ENCODE measurements at places on chromosomes 4 and X.

DNA sequence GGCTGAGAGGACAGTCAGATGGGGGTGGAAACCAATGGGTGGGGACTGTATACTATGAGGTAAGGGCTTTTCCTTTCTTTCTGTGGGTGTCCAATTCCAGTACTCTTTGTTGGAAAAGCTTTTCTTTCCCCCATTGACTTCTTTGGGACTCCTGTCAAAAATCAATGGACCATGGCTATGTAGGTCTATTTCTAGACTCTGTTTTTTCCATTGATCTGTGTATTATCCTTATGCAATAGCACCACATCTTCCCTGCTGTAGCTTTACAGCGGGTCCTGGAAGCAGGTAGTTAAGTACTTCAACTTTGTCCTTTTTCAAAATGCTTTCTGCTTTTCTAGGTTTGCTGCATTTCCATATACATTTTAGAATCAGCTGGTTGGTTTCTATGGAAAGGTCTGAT is 11.8 kb upstream of the CPLX1 start:
- DNase-seq, result no peak

DNA sequence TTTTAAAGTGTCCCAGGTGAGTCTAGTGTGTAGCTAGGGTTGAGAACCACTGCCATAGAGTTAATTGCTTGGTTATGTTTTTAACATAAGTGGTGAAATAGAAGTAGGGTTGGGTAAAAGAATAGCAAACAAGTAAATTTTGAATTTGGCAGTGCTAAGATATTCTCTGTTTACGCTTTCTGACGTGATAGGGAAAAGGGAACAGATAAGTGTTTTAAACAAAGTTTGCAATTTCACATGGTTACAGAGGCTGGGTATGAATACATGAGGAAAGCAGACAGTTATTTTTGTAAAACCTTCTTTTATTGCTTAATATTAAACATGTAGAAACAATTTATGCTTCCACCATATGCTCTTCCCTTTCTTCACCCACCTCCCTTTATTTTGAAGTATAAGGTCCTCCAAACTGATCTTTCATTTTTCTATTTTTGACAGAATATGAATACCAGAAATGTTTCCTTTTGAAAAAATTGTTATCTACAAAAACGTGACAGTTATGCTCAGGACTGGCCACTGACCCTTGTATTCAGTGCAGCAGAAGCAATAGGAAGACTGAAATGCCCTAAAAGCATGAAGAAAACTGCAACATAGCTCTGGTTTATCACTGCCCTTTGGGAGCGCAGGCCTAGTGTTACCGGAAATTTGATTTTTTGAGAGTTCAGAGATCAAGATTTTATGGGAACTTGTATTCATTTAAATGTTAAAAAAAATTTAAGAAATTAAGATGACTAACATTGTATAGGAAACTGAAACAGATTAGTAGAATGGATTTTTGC is 214.4 kb upstream of the ARSJ start:
- no peak for DNase-seq

DNA sequence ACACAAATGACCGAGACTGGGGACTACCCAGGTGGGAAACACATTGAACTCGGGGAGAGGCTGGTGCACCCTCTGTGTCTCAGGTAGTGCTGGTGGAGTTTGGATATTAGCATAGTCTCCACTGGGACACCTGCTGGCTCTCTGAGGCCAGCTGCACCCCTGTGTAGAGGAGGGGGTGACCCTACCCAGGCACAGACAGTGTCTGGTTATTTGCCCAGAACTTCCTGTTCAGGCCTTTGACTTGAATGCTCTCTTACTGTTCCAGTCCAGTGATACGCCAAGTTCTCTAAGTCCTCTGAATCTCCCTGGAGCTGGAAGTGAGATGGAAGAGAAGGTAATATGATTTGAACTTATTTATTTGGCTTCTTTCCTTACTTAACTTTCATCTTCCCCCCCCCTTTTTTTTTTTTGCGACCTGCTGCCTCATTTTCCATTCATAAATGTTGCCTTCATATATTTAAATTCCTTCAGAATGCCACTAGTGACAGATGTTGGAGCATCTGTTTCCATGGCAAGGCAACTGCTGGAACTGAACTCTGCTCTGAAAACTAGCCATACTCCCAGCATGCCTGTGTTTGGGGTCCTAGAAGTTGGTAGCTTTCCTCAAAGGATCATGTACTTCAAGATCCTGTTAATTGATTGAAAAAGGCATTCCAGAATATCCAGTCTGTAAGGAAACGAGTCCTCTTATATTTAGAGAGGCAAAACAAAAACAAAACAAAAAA is 76.7 kb downstream of the AASDH start:
- no peak for DNase-seq

DNA sequence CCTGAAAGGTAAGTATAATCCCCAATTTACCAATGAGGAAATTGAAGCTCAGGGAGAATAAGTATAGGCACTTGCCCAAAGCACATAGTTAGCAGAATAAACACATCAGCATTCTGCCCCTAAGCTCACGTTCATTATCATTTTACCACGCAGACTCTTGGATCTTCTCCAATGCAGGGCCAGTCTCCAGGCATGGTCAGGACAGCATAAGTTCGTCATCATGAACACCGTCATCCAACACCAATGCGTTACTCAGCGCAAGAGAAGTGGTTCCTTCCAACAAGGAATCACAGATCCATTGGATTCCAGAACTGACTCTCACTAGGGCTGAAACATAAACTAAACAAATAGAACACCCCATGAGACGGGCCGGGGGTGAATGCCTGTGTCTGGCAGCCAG is 86.5 kb upstream of the GPM6B start:
- DNase-seq, result no peak

DNA sequence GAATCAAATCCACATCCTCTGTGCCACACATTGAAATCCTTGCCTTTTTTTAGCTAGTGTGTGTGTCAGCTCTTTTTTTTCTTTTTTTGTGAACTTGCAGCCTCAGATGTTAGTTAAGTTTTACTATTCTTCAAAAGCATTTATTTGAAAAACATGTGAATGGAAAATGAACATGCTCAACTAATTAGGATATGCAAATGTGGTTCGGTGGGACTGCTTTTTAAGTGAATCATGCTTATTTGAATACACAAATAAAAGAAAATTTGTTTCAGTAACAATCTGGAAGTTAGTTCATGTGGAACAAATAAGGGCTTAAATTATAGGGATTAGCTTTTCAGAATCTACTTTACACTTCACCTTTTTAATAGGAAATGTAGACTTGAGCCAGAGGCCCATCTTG is 751.5 kb upstream of the FAM241A start:
- no peak for DNase-seq

DNA sequence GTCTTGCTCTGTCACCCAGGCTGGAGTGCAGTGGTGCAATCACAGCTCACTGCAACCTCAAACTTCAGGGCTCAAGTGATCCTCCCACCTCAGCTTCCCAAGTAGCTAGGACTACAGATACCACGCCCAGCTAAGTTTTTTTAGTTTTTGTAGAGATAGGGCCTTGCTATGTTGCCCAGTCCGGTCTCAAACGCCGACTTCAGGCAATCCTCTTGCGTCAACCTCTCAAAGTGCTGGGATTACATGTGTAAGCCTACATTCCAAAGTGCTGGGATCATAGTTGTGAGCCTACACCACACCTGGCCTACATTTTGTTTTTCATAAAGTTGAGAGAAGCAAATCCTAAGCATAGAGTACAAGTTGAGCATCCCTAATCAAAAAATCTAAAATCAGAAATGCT is 42.2 kb downstream of the SMARCA5 start:
- no peak for DNase-seq

- no peak for DNase-seq
Measured at GRCh38 chr4:150211799-150212445, 133.7 kb downstream of the DCLK2 start.

DNA sequence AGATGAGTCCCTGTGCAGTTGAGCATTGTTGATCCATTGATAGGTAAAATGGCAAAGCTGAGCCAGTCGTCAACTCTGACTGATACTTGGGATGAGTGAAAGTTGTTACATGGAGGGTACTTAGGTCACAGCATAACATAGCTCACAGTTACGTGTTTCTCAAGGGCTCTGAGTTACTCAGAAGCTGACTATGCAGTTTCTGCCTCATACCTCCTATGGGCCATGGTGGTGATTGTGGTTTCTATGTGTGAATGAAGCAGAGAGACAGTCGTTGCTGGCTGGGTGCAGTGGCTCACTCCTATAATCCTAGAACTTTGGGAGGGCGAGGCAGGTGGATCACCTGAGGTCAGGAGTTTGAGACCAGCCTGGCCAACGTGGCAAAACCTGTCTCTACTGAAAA is 30.8 kb downstream of the FRMPD3 start:
- no peak for DNase-seq

- DNase-seq, result no peak
Measured at GRCh38 chr4:24743206-24743605, 52.2 kb upstream of the SOD3 start.

- no peak for DNase-seq
Measured at GRCh38 chrX:124518885-124519284, 172.5 kb downstream of the SH2D1A start.

DNA sequence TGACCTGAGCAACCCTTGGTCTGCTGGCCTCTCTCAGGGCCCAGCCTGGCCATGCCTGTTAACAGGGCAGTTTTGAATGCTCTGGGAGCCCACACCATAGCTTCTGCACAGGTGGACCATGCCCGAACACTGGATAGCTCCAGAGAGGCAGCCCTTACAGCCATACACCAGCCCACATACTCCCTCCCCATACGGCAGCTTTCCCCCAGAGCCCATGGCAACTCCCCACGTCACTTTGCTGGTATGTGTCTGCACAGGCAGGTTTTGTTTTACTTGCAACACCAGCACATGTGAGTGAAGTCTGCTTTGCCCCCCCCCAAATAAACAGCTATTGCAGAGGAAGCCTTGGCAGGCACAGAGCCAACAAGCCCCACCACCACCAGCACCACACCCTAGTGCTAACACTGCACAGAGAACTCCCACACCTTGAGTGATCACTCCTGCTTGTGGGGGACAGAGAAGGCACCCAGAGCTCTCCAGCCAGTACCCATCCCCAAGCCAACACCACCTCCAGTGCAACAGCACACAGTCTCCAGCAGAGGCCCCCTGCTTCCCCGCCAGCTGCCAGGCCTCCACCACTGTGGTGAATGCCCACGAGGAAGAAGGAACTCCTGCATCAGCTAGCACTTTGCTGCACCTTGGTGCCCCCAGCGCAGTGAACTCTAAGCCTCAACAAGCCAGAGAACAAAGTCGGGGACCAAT is 87.3 kb downstream of the STPG2 start:
- no peak for DNase-seq

DNA sequence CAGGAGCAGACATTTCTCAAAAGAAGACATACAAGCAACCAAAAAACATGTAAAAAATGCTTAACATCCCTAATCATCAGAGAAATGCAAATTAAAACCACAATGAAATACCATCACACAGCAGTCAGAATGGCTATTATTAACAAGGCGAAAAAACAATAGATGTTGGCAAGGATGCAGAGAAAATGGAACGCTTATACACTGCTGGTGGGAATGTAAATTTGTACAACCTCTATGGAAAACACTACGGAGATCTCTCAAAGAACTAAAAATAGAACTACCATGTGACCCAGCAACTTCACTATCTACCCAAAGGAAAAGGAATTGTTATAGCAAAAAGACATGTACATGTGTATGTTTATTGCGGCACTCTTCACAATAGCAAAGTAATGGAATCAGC is 71.5 kb downstream of the PPP4R3C start:
- no peak for DNase-seq

DNA sequence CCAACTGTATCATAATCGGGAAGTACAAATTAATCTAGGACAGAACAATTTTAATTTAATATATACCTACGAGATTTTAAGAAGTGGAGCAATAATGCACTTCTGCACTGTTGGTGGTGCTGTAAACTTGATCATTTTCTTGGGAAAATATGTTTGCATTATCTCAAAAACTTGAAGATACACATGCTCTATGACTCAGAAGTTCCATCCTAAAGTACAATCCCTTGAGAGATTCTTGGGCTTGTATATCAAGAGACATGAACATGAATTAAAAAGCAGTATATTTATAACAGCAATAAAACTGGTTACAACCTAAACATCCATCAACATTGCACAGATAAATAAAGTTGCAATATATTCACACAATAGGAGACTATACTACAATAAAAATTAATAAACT is 168.8 kb downstream of the CLCN4 start:
- no peak for DNase-seq
